ENCODE measurements at places on chromosomes 7 and 10.

GRCh38 chr7:3427957-3428356, 126.9 kb downstream of the SDK1 start:
- H3K36me3 ChIP-seq, result no peaks in the 10 kb centered on the region
- DNase-seq, result no peak
- no peak overlapping the region for H3K27ac ChIP-seq
- peaks cover 4% of the 10 kb centered on the region for H3K4me1 ChIP-seq
- H3K4me3 ChIP-seq, result no peak overlapping the region

DNA sequence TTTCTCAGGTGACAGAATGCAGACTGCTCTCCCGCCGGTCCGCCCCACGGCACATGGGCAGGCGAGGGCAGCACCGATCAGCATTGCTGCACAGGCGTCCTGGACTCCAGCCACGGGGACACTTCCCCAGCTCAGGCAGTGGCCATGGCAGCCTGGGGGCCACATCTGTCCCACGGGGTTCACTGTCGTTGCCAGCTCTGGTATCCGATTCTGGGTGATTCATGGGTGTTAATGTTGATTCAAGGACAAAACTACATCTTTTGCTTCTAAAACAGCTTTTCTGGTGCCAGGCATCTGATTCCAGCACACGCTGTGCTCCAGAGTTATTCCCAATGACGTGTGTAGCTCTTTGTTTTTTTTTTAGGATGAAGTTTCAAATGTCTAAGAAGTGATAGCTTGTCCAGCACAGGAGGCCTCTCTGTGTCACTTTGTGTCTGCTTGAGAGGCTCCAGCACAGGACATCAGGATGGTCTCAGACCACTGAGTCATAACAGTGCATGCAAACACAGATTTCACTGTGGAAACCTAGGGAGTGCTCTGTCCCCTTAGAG, 218.0 kb downstream of the WDR37 start:
- no peaks in the 10 kb centered on the region for H3K4me1 ChIP-seq
- H3K27me3 ChIP-seq, result no peaks in the 10 kb centered on the region
- H3K36me3 ChIP-seq, result no peaks in the 10 kb centered on the region
- no peak overlapping the region for H3K4me3 ChIP-seq
- no peak for DNase-seq
- no peak overlapping the region for H3K27ac ChIP-seq

- no peak for DNase-seq
- no peaks in the 10 kb centered on the region for H3K4me1 ChIP-seq
- no peak overlapping the region for H3K27ac ChIP-seq
- no peaks in the 10 kb centered on the region for H3K36me3 ChIP-seq
- no peaks in the 10 kb centered on the region for H3K27me3 ChIP-seq
- H3K4me3 ChIP-seq, result no peak overlapping the region
Observed at GRCh38 chr7:31271641-31272405, 68.7 kb downstream of the NEUROD6 start.

DNA sequence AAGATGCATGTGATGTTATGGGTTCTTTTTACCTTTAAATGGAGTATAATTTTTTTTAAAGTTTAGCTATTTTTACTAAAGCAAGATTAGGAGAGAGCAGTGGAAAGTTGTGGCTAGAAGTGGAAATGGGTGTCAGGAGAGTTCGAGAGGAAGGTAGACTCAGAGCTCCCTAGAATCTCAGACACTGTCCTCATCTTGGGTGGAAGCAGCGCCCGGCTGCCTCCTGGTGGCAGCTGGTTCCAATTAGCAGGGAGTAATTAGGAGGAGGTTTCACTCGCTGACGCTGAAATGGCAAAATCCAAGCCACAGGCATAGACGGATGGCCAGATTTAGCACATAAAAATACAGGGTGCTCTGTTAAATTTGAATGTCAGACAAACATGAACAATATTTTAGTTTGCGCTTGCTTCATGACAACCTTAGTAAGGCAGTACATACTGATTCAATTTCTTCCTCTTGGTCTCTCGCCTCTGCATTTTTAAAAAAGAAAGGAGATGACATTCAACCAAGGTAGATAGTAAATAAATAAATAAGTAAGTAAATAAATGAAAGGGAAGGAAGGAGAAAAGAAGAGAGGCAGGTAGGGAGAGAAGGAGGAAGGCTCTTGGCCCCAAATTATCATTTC, 58.5 kb downstream of the LGI1 start:
- no peaks in the 10 kb centered on the region for H3K27me3 ChIP-seq
- no peaks in the 10 kb centered on the region for H3K36me3 ChIP-seq
- no peak overlapping the region for H3K27ac ChIP-seq
- DNase-seq, result peak; percentile 69

GRCh38 chr10:61781969-61782403, 119.3 kb downstream of the CABCOCO1 start:
- no peaks in the 10 kb centered on the region for H3K4me1 ChIP-seq
- H3K36me3 ChIP-seq, result no peaks in the 10 kb centered on the region
- no peak overlapping the region for H3K4me3 ChIP-seq
- no peak overlapping the region for H3K27ac ChIP-seq

DNA sequence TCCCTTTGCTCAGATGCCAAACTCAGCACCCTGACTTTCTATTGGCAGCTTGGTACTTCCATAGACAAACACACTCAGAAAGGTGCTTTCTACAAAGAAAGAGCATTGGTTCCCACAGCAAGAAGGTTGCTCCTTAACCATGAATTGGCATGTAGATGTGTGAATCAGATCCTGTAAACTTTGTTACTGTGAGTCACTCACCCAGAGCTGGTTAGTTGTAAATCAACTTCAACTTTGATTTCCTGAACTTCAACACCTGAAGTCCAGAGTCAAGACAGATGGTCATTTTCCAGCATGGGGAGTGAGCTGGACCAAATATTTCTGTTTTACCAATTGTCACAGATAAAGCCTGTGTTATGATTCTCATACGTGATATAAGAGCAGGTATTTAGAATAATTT, 797.2 kb downstream of the TNS3 start:
- no peaks in the 10 kb centered on the region for H3K36me3 ChIP-seq
- H3K4me1 ChIP-seq, result no peaks in the 10 kb centered on the region
- H3K27me3 ChIP-seq, result no peaks in the 10 kb centered on the region
- no peak for DNase-seq
- no peak overlapping the region for H3K4me3 ChIP-seq

- H3K4me1 ChIP-seq, result no peaks in the 10 kb centered on the region
- no peak overlapping the region for H3K27ac ChIP-seq
- peaks cover 21% of the 10 kb centered on the region for H3K36me3 ChIP-seq
- H3K27me3 ChIP-seq, result no peaks in the 10 kb centered on the region
Observed at GRCh38 chr10:73251683-73252444, 580 bp downstream of the MRPS16 start.

DNA sequence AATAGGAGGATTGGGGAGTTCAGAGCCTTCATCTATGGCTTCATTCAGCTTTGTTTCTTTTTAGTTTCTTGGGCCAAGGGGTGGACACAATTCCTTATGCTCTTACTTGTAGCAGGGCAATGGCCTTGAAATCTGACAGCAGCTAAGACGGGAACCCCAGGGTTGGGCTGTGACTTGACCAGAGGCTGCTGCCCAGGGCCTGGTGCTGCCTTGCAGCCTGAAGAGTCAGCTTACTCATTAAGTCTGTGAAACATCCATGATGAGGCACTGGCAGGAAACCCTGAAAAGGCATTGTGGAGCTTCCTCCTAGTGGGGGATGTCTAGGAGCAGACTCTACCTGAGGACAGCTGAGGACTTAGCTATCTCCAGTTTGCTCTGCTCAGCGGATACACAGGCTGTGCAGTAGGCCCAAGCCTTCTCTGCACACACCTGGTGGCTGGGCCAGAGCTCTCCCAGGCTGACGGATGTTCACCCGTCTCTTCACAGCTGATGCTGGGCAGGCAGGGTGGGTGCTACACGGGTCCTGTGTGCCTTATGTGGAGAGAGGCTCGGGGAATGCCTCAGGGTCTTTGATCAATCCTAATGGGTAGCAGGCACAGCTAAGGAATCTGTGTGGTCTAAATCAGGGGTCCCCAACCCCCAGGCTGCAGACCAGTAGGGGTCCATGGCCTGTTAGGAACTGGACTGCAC, 17.8 kb downstream of the CXCL12 start:
- DNase-seq, result no peak
- H3K27ac ChIP-seq, result no peak overlapping the region
- peaks cover 15% of the 10 kb centered on the region for H3K4me1 ChIP-seq
- no peak overlapping the region for H3K4me3 ChIP-seq
- no peaks in the 10 kb centered on the region for H3K27me3 ChIP-seq

DNA sequence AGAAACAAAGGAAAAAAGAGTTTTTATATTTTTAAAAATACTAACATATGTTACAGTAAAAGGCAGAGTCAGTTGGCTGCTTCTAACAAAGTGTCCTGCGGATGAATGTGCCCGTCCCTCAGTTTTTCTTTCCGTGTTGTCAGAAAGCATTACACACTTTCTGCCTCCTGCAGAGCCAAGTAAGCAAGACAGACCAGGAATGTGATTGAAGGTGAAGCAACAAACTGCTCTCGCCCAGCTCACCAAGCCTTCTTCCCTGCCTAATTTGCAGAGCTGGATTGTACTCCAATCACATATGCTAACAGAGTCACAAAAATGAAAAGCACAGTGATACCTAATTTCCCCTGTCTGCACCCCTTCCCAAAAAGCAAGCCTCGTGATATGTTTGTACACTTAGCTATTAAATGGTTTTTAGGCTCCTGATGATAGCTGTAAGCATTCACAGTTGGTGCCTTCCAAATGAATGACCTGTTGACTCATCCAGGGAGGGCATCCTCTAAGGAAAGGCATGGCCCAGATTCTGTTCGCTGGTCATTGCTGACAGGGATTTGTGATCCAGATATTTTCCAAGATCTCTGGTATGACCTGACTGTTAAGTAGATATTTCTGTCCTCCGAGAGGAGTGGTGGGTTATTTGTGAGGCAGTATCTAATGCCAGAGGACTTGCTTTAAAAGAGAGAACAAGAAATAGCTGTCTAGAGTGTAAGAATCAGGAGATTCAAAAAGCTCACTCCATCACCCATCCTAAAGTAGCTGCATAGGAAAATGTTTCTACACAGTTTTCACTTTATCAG, 187.3 kb upstream of the PLXDC2 start:
- DNase-seq, result no peak
- H3K4me1 ChIP-seq, result 0 out of 2 replicates have a peak, but pooled peaks cover 3% of the 10 kb centered on the region
- H3K27me3 ChIP-seq, result no peaks in the 10 kb centered on the region
- H3K4me3 ChIP-seq, result no peak overlapping the region
- no peak overlapping the region for H3K27ac ChIP-seq

GRCh38 chr10:43925793-43926192, 277.1 kb upstream of the ZNF32 start:
- H3K4me3 ChIP-seq, result no peak overlapping the region
- H3K27me3 ChIP-seq, result no peaks in the 10 kb centered on the region
- no peak for DNase-seq
- H3K36me3 ChIP-seq, result peaks cover 10% of the 10 kb centered on the region
- no peak overlapping the region for H3K27ac ChIP-seq

DNA sequence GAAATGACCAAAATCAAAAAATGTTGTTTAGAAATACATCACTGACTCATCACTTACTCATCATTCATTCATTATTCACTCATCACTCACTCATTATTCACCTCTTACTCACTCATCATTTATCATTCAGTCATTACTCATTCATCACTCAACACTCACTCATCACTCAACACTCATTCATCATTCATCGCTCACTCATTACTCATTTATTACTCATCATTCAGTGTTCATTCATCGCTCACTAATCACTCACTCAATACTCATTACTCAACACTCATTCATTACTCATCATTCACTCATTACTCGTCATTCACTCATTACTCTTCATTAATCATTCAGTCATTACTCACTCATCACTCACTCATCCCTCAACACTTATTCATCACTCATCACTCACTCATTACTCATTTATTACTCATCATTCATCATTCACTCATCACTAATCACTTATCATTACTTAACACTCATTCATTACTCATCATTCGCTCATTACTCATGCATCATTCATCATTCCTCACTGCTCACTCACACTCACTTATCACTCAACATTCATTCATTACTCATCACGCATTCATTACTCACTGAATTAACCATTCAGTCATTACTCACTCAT, 238.5 kb downstream of the ADARB2 start:
- H3K4me3 ChIP-seq, result no peak overlapping the region
- H3K27me3 ChIP-seq, result no peaks in the 10 kb centered on the region
- no peaks in the 10 kb centered on the region for H3K4me1 ChIP-seq
- no peak overlapping the region for H3K27ac ChIP-seq
- DNase-seq, result no peak

DNA sequence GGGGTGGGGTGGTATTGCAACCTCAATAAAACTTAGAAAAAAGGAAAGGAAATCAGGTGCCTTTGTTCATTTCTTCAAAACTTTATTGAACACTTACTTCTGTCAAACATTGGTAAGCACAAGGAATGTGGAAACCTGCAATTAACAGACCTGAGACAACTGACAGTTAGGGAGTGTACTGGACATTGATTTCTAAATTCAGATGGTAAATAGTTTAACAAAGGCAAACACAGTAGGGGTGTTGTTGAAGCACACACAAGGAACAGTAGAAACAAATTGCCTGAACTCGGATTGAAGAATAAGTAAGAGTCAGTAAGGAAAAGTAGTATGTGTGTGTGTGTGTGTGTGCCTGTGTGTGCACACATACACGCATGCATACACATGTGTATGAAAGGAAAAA, 108.6 kb downstream of the CSTF2T start:
- H3K4me3 ChIP-seq, result no peak overlapping the region
- DNase-seq, result no peak
- no peaks in the 10 kb centered on the region for H3K27me3 ChIP-seq
- H3K36me3 ChIP-seq, result no peaks in the 10 kb centered on the region
- H3K27ac ChIP-seq, result no peak overlapping the region
- H3K4me1 ChIP-seq, result peaks cover 6% of the 10 kb centered on the region

DNA sequence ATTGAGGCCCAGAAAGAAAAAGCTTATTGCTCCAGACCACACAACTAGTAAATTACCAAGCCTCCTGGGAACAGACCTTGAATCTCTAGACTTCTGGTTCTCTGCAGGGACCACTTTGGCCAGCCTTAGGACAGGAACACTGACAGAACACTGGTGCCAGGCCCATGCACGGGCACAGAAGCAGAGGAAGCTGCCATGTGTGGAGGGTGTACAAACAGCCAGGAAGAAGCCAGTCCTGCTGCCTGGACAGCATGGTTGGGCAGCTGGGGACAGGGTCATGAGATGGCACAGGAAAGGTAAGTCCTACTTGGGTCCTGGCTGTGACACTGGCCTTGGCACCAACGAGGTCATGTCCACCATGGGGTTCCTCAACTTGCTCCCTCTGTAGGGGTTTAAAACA, 19.2 kb downstream of the MMRN2 start:
- no peak for DNase-seq
- H3K27me3 ChIP-seq, result no peaks in the 10 kb centered on the region
- no peaks in the 10 kb centered on the region for H3K36me3 ChIP-seq
- H3K27ac ChIP-seq, result no peak overlapping the region

GRCh38 chr10:17026686-17027485, 102.7 kb downstream of the CUBN start:
- no peak overlapping the region for H3K27ac ChIP-seq
- H3K27me3 ChIP-seq, result no peaks in the 10 kb centered on the region
- no peak for DNase-seq
- no peak overlapping the region for H3K4me3 ChIP-seq

- DNase-seq, result no peak
- H3K4me1 ChIP-seq, result peaks cover 12% of the 10 kb centered on the region
- H3K27me3 ChIP-seq, result no peaks in the 10 kb centered on the region
- H3K36me3 ChIP-seq, result no peaks in the 10 kb centered on the region
- no peak overlapping the region for H3K27ac ChIP-seq
- no peak overlapping the region for H3K4me3 ChIP-seq
Observed at GRCh38 chr7:28573059-28573553, 160.8 kb downstream of the CREB5 start.

- H3K36me3 ChIP-seq, result peaks cover 53% of the 10 kb centered on the region
- no peaks in the 10 kb centered on the region for H3K27me3 ChIP-seq
- H3K27ac ChIP-seq, result no peak overlapping the region
- H3K4me3 ChIP-seq, result peak overlapping the region; percentile 88
- peak; percentile 45 for DNase-seq
Observed at GRCh38 chr10:3781468-3782145, 3.4 kb downstream of the KLF6 start.

Data from H9 (cell line).